ENCODE measurements at places on chromosomes 2 and 18.

DNA sequence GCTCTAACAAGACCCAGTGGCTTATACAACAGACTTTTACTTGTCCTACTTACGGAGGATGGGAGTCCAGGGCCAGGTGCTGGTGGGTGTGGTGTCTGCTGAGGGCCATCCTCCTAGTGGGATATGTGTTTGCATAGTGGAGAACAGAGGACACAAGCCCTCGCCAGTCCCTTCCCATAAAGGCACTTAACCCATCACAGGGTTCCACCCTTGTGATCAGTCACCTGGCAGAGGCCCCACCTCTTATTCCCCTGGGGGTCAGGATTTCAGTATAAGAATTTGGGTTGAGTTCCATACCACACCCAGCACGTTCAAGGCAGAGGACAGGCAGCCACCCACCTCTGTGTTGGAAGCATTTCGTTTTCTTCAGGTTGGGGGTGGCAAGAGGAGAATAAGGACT, 259.0 kb downstream of the AGAP1 start:
- no peak for DNase-seq

GRCh38 chr2:98300141-98300874, 45.9 kb upstream of the CNGA3 start:
- DNase-seq: peak; percentile 14

DNA sequence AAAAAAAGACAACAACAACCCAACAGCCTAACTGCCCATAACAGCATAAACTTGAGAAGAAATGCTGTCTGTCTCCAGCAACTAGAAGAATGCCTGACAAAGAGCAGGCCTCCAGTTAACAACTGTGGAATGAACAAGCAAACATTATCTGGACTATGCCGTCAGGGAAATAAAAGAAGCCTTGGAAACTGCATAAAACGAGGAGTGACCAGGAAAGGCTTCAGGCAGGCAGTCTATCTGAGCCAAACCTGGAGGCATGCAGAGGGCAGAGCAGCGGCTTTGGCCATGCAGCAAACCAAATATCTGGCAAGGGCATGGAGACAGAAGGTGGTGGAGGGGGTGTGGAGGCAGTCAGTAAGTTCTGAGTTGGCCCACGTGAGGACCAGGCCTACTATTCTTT, 11.1 kb downstream of the HES6 start:
- no peak for DNase-seq

- DNase-seq: no peak
Observed at GRCh38 chr2:42917425-42917927, 125.1 kb upstream of the HAAO start.

DNA sequence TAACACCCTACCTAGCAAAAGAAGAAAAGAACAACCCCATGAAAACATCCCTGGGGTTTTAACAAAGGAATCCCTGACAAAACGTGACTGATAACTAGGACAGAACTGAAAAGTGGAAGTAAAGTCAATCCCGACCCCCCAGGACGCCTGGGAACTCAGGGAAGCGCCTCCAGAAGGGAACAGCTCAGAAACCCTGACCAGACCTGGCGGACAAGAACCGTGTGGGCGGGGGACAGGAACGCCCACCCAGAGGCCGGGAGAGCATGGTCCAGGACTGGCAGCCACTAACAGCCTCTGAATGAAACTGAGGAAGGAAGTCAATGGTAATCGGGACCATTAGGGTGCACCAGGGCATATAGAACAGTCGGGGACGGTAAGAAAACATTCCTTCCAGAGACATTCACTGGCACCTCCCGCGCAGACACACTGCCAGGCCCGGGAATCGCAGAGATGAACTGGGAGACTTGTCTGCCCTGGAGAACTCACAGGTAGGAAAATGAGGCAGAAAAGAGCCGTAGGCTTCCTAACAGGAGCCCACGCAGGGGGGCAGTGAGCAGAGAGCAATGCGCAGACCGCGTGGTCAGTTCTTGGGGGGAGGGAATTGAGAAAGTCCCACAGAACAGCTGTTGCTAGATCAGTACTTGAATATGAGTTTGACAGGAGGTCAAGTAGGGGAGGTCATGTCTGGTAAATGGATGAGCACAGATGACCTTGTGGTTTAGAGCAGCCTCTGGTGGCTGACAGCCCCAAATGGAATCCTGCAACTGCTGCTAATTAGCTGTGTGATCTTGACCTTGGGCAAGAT, 1.3 kb upstream of the TBC1D8 start:
- peak; percentile 77 for DNase-seq

DNA sequence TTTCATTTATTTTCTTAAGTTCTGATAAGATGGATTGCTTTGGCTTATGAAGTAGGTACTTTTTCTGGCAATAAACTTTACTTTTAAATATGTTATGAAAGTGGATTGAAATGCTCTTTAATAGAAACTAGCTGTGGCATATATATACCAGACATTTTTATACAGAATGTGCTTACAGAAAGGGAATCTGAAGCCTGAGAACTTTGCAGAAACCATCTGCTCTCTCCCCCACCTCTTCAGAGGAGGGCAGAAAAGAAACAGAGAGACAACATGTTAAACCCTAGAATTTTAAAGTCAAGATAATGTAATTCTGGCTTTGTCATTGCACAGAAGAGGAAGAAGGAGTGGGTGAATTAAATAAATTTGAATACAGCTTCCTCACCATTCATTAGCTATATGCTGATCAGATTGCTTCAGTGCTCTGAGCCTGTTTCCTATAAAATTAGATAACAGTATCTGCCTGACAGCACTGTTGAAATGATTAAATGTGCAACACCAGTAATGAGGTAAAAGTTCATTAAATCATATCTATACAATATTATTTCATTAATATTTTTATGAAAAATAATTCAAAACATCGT, 247.3 kb downstream of the CNTNAP5 start:
- no peak for DNase-seq

GRCh38 chr18:10161315-10161714, 247.5 kb downstream of the VAPA start:
- no peak for DNase-seq

GRCh38 chr18:49490246-49490762, 3.3 kb upstream of the C18orf32 start:
- DNase-seq: no peak

DNA sequence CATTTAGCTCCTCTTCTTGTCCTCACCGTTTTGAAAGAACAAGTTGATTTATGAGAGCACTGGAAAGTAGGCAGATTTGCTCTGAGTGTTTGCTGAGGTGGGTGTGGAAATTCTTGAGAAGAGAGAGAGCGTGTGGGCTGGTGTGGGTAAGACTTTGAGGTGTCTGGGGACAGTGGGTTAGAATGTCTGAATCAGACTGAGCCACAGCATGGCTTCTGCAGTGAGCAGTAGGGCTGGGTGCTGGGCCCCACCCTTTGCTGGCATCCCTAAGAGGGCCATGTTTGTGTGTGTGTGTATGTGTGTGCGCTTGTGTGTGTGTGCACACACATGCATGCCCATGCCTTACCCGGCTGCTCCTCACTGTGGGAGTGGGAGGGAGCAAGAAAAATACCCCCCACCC, 63.7 kb downstream of the COPS8 start:
- no peak for DNase-seq

DNA sequence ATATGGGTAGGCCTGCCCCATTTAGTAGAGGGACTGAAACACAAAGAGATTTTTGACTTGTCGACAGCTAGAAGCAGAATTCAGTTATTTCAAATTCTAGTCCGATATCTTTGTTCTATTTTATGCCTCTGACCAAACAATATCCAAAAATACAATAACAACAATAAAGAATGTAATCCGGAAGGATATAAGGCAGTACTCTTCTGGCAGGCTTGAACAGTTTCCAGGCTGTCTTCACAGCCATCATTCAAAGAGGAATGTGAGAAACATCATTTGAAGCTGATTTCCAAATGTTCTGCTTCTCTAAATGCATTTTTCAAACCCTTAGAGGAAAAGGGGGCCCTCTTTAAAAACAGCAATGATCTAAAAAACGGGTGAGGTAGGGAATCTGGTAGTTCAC, 36.7 kb upstream of the SPTBN1 start:
- no peak for DNase-seq

DNA sequence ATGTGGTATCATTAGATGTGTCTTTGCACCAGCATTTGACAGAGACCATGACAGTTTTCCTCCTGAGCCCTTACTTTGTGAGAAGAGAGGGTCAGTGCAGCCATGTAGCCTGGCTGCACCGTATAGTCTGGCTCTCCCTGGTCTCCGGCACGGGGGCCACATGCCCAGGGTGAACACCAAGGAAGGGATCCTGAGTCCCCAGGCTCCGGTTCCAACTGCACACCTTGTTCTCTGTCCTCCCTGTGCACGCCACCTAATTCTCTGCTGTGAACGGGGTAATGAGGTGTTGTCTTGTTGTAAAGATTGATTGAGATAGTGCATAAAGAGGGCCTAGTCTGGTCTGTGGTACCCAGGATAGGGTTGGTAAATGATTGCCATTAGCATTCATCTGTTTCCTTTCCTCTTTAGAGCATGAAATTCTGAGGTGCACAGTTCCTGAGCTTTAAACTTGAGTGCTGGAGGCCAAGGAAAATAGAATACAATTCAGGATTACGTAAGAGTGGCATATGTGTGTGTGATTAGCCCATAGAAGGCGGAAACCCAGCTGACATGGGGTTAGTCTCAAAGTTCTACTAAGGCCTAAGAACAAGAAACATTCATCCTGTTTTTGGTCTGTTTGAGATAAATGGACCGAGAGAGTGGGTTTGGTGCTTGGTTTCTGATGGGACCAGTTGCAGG, 55.5 kb downstream of the NCK2 start:
- no peak for DNase-seq

DNA sequence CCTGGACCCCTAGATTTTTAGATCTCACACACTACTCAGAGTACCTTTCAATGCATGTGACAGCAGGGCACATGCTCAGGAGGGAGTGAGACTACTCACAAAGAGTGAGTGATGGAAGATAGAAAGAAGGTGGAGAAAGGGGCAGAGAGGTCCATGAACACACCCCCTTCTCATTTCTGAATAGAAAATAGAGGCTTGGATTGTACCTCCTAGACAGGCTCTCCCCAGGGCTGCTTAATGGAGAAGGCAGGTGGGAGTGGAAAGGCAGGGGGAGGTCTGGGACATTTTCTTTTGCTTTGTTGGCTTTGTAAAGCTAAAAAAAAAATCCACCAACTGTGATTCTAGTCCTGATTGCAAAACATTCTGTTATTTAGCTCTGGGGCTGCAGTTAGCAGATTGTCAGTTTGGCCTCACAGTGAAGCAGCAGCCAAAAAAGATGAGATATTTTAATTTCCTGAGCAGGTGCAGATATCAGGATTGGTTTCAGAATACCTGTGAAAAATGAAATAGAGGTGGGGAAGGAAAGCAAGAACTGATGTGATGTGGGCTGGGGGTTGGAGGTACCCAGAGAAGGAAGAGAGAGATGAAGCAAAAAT, 119.3 kb upstream of the GYPC start:
- DNase-seq: no peak

GRCh38 chr2:67666386-67667053, 269.4 kb downstream of the ETAA1 start:
- no peak for DNase-seq

GRCh38 chr2:241358470-241358869, 2.4 kb downstream of the FARP2 start:
- no peak for DNase-seq

- DNase-seq: no peak
Observed at GRCh38 chr2:158561054-158561453, 104.3 kb downstream of the PKP4 start.

GRCh38 chr2:108278631-108279030, 10.1 kb upstream of the SULT1C2 start:
- no peak for DNase-seq

DNA sequence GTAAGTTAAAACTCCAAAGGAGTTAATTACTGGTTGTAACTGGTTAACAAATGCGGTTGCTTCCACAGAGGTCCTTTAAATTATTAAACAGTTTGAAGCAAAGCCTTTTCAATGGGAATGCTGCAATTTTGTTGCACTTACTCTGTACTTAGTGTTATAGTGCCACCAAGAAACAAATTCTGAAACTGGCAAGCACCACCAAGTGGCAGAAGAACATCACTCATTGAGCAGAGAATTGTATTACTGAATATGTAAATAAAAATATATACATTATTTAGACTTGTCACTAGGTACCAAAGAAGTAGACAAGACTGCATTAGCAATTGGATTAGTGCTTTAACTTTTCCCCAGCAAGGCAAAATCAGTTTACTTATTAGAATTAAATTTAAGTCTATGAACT, 2.6 kb upstream of the TMEFF2 start:
- DNase-seq: peak; percentile 86

- no peak for DNase-seq
Observed at GRCh38 chr2:226683944-226684562, 115.6 kb downstream of the IRS1 start.

- no peak for DNase-seq
Observed at GRCh38 chr2:238900511-238900910, 52.6 kb downstream of the TWIST2 start.

DNA sequence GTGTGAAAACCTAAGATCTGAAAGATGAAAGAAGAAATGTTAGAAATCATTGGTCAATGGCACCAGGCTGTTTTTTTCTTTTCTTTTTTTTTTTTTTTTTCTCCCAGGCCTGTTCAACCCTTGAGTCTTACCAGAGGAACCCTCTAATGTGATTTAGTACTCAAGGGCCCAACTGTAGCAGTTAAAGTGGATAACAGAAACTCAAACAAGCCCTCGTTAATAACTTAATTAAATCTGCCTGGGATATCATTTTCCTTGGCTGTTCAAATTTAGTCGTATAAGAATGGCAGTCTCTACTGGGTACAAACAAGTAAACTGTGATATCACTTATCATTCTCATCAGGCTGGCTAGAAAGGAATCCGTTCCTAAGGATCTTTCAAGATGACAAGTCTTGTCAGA, 16.5 kb downstream of the ARL4C start:
- no peak for DNase-seq

DNA sequence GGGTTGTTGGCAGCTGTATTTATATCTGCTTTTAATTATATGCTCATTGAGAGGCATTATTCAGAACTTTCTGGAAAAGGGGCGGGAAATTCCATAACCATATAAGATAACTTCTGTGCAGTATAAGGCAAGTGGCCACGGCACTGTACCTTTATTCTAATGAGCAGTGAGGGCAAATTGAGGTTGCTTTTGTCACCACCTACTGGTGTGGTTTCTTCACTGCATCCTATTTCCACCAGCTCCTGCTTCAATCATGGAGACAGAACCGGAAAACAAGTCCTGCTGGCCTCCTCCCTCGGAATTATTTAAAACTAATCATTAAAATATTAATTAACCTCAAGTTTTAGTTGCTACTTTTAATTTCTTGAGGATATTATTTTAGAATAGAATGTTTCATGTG, 759.4 kb downstream of the CBLN2 start:
- no peak for DNase-seq

DNA sequence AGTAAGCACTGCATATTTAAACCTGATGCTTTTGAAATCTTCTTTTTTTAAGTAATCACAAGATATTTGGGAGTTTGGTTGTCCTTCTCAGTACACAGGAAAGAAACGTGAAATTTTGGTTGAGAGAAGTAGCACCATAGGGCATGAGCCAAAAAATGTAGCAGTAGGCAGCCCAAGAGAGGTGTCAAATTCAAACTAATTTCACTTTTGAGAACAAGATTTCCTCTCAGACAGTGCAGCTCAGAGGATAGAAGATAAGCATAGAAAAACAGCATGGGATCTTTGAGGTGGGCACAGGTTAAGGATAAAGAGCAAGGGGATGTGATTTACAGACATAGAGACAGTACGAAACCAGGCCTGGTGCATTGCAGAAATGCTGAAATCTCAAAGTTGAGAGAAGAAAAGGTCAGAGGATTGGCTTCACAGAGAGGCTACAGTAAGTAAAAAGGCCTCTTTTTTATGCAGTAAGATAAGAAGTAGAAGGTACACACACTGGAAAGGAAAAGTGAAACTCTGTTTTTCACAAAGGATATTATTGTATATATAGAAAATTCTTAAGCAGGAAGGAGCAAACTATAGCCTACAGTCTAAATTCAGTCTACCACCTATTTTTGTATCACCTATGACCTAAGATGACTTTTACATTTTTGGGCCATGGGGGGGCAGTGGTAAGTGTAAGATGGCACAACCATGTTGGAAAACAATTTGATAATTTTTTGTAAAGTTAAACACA, 89.8 kb downstream of the PKP4 start:
- DNase-seq: no peak
